NCI-H748 treated with DMSO at 0.1 percent for 48 hours (cell line): ENCODE measurements at places on chromosomes 16 and 17.

DNA sequence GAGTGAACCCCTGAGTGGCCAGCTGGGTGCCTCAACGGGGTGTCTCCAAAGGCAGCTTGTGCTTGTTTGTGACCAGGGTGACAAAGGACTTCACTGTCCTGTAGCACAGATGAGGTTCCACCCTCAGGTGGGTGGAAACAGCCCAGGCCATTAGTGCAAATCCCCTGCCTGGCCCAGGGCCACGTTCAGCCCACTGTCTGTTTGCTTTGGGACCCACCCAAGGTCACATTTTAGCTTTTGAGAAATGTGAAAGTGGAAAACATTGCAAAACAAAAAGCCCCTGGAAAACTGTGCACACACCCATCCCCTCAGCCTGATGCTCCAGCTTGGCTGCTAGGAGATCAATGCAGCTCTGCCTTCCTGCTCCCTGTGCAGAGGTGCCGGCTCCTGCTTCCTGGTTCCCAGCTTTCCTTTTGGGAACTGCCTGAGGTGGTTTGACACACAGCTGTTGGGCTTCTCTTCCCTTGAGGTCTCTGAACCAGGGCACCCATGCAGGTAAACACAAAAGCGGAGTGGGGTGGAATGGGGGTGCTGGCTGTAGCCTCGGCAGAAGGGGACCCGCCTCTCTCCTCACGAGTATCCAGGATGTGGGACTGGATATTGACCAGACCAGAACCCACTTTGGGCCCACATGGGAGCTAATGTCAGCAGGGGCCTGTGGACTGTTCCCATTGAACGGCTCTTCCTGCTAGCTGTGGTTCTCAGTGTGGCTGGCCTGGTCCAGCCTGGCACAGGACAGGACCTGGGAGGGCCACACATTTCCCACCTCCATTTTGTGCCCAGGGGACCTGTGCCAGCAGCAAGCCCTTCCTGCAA, 7.9 kb upstream of the SPHK1 start:
- DNase-seq: no peak

GRCh38 chr17:13601322-13601775, 380 bp downstream of the HS3ST3A1 start:
- DNase-seq: no peak

DNA sequence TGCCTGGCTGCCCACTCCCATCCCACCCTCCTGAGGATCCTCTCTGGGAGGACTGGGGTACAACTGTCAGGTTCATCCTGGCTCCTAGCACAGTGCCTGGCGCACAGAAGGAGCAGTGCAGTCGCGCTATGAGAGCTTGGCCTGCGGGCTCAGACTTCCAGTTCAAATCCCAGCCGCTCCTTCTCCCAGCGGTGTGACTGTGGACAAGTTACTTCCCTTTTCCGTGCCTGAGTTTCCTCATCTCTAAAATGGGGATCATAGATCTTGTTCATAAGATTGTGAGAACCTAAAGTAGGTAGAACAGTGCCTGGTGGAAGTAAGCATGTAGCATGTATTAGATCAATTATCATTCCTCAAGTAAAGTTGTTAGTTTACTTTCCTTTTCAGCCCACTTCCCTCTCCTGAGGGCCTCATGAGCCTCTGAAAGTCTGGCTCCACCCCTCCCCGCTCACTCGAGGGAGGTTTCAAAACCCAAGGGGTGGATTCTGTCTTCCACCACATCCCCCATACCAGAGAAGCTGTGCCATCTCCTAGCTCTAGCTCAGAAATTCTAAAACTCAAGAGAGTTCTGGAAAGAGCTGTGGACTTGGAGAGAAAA, 19.9 kb upstream of the COL1A1 start:
- no peak for DNase-seq

DNA sequence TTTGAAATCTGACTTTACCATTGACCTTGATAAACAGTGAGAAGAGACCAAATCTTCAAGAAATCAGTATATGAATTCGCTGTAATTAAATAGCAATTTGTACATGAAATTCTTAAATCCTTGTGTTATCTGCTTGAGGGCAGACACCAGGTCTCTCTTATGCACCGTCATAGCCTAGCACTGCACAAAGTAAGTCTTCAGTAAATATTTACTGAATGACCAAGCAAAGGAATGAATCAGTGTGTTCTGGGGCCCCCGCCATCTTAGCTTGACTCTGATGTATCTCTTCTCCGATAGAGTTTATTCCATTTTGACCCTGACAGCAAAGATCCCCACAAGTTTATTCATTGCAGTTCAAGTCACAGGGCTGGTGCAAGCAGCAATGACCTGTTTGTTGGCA, 328.0 kb downstream of the TMEM114 start:
- DNase-seq: no peak

- no peak for DNase-seq
Observed at GRCh38 chr16:11619327-11619851, 32.7 kb upstream of the LITAF start.

GRCh38 chr16:20774703-20775362, 11.0 kb downstream of the ACSM3 start:
- peak; percentile 13 for DNase-seq

DNA sequence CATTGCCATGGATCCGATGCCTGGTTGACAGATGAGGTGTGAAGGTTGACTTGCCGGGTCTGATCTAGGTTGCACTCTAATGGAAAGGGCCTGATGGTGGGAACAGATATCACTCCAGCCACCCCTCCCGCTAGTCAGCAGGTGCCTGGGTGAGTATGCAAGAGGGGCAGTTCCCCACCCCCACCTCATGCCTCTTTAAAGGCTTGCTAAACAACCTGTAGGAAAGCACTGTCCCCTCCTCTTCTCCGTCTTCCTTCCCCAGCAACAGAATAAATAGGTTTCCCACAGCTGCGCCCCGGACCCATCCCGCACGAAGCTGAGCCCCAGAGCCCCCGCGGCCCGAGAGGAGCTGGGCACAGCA, 746 bp upstream of the TMEM132E start:
- no peak for DNase-seq

GRCh38 chr16:25052530-25052929, 37.4 kb upstream of the ARHGAP17 start:
- no peak for DNase-seq

- DNase-seq: no peak
Observed at GRCh38 chr16:4371357-4372000, at the start of gene VASN. VASN (plus strand) TSS chr16:4371848; CDS start chr16:4380878, 9,030 bp downstream.

DNA sequence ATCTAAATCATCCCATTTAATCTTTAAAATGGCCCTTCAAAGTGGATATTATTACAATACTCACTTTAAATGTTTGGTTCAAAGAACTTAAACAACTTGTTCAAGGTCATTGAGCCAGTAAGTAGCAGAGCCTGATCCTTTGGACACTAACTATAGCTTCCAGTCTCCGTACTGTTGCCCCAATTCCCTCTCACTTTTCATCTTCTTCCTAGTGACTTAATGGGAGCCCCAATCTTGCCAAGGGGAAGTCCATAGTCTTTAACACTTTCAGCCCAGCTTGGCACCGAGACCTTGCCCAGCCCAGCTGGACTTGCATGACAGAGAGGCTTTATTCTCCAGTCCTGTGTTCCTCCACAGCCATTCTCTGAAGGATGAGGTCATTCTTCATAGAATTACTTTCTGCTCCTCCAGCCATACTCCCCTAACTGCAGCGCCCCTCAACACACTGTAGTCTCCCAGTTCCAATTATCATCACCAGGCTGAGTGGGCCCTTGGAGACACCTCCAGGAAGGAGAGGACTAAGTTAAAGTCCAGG, 49.2 kb upstream of the NLK start:
- DNase-seq: no peak

GRCh38 chr17:27346228-27346899, 52.5 kb downstream of the WSB1 start:
- DNase-seq: no peak

DNA sequence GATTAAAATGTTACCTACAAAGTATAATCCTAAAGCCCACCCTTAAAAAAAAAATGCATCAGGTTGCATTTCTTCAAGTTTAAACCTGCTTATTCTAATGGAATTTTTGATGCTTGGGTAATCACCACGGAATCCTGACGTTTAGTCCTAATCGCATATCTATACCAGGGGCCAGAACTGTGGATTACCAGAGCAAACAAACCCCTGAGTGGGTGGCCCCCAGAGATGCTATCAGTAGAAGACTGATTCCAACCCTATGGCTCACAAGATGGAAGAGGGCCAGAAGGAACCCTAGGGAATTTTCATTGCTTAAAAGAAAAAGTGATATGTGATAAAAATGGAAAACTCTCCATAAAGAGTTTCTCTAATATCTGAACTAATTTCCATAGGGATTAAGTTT, 152.2 kb upstream of the NOG start:
- no peak for DNase-seq

DNA sequence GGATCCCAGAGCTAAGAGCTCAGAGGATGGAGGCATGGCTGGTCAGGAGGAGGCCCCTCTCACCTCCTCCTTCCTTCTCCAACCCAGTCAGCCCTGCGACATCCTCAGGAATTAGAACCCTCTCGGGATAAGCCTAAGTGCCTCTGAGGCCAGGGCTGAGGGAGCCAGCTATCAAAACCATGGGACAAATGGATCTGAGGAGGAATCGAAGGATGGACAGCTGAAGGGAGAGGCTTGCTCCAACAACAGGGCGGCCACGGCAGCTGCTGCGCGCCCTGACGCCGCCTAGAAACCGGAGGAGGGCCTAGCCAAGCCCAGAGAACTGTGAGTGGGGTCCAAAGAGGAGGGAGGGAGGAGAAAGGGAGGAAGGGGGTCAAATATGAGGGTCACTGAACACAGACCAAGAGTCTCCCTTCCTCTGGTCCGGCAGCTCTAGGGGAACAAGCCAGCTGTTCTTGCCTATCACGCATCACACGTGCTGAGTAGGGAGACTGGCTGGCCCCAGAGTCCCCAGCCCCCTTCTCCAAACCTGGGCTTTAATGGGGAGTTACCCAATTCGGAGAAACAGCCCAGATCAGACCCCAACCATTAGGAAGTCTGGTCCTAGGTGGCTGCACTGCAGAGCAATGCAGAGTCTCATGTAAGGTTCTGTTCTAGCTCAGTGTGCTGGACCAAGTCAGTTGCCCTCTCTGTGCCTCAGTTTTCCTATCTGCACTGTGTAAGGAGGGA, 5.9 kb upstream of the HOXB13 start:
- DNase-seq: no peak

- DNase-seq: peak; percentile 60
Observed at GRCh38 chr17:8745586-8746500, 1.2 kb upstream of the CCDC42 start.

- DNase-seq: peak; percentile 26
Observed at GRCh38 chr16:12228602-12229499, 252.3 kb downstream of the SNX29 start.

- DNase-seq: no peak
Observed at GRCh38 chr16:54194334-54194743, 92.2 kb downstream of the IRX3 start.

DNA sequence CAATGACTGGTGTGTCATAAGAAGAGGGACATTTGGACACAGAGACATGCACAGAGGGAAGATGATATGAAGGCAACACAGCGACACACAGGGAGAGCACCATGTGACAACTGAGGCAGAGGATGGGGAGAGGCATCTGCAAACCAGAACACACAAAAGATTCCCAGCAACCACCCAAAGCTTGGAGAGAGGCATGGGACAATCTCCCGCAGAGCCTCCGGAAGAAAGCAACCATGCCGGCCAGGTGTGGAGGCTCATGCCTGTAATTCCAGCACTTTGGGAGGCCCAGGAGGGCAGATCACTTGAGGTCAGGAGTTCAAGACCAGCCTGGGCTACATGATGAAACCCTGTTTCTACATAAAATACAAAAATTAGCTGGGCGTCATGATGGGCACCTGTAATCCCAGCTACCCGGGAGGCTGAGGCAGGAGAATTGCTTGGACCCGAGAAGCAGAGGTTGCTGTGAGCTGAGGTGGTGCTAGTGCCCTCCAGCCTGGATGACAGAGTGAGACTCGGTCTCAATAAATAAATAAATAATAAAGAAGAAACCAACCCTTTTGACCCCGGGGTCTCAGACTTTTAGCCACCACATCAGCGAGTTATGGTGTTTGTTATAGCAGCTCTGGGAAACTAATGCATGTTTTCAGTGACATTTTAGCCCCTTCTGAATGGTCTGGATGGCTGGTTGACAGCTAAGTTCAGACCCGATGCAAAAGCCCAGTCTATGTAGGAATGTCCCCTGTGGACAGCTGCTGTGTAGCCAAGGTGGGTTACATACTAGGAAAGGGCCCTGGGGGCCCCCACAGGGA, 13.8 kb upstream of the PLCG2 start:
- DNase-seq: no peak

- no peak for DNase-seq
Observed at GRCh38 chr17:17325228-17325627, 22.1 kb downstream of the NT5M start.

DNA sequence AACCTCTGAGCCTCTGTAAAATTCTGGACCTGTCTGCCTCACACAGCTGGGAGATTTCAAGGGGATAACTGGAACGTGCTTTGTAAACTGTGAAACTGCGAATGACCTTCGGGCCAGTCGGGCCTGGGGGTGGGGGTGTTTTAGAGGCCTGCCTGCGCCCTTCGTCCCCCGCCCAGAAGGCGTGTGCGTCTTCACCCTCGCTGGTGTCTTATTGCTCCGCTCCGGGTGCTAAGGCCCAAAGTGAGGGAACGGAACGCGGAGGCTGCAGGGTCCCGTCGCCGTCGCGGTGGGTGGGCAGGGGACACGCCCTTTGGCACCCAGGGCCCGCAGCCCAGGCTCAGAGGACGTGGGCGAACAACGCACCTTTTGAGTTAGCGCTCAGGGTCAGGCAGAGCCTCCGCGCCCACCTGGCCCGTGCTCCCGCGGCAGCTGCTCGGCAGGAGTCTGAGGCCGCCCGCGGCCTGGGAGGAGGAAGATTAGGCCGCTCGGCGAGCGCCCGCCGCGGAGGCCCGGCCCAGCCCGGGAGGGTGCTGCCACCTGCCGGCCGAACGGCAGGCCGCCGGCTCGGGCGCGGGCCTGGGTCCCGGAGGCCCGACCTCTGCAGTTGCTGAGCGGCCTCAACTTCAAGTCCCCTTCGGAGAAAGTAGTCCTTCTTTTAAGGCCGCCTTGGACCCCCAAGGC, 29.7 kb downstream of the DCAKD start:
- peak; percentile 15 for DNase-seq

GRCh38 chr17:77394540-77395295, 253.9 kb downstream of the SEC14L1 start:
- no peak for DNase-seq

- DNase-seq: no peak
Observed at GRCh38 chr16:69019811-69020210, 85.6 kb upstream of the HAS3 start.

GRCh38 chr17:67245073-67245693, at the start of gene HELZ:
HELZ (minus strand) TSS chr17:67245196; CDS start chr17:67218804, 26,392 bp downstream.
- peak; percentile 68 for DNase-seq

DNA sequence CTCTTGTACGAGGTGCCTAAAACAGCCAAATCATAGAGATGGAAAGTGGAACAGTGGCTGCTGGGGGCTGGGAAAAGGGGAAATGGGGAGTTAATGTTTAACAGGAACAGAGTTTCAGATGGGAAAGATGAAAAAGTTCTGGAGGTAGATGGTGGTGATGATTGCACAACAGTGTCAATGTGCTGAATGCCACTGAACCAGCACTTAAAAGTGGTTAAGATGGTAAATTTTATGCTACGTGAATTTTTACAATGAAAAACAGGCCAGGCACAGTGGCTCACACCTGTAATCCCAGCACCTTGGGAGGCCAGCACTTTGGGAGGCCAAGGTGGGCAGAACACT, 130.4 kb downstream of the C16orf78 start:
- DNase-seq: no peak

- DNase-seq: no peak
Observed at GRCh38 chr17:49676276-49676868, 1.5 kb downstream of the SPOP start.
